ENCODE measurements at places on chromosomes 16 and 17. TPM values are rescaled to one million over a fixed set of nuclear protein-coding genes. Genes with fewer than 3 reads are reported as not detected.

Gene ABCA6
- total RNA-seq: not detected

Gene TP53TG3
- total RNA-seq: not detected

Gene IGF2BP1
- not detected for total RNA-seq

Gene ANKRD40CL
- total RNA-seq: not detected

Gene SCGB1C2
- total RNA-seq: not detected

All from CD8-positive, alpha-beta T cell (primary cell).